ENCODE measurements at places on chromosomes 1 and 21. TPM values are rescaled to one million over a fixed set of nuclear protein-coding genes. Genes with fewer than 3 reads are reported as not detected.

Gene KRTAP10-4
- total RNA-seq: not detected

DNA sequence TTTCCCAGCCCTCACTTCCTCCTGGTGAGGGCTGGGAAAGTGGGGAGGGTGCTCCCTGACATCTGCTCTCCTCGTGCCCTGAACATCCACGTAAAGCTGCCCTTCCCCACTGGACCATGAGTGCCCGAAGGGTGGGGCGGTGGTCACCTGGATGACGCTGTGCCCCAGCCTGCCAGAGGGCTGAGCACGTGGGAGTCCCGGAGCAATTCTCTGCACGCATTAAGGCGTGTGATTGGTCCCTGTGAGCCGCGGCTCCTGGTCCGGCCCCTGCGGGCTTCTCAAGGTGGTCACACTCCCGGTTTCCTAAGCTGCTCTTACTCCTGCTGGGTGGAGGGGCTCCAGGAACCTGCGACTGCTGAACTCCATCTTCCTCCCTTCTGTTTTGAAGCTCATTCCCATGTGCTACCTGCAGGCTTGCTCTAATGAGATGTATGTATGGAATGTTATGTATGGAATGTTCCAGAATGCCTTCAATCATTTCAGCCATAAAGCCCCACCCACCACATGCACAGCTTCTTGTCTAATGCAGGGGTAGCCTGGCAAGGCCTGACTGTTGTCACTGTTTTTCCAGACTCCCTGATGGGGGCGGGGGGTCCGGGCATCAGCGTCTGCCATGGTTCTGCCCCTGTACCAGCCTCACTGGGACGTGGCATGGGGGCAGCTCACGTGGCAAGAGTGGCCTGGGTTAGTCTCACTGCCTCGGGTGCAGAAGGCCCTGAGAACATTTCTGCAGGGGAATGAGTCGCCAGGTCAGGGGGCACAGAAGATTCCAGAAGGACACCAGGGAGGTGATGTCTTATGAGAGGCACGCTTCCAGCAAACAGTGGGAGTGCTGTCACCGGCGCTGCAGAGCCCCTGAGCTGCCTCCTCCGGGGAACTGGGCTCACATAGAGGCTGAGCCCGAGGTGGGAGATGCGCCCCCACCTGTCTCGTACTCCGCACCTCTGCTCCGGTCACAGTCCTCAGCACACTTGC, 19.4 kb downstream of the KRTAP10-1 start:
- DNase-seq: peak; percentile 56

GRCh38 chr1:7584157-7584556, 186.9 kb upstream of the VAMP3 start:
- DNase-seq: no peak

GRCh38 chr1:70072231-70072751, 133.1 kb downstream of the LRRC40 start:
- DNase-seq: no peak
